ENCODE measurements at places on chromosomes 2 and 18. TPM values are rescaled to one million over a fixed set of nuclear protein-coding genes. Genes with fewer than 3 reads are reported as not detected.

- peak overlapping the region; percentile 87 for H3K4me3 ChIP-seq
- H3K36me3 ChIP-seq, result peaks cover 5% of the 10 kb centered on the region
- H3K27ac ChIP-seq, result no peak overlapping the region
Observed at GRCh38 chr18:76821356-76821874, 942 bp upstream of the ZNF236 start.

GRCh38 chr2:24577481-24577880 is 86.4 kb downstream of the NCOA1 start:
- H3K27me3 ChIP-seq, result no peaks in the 10 kb centered on the region
- no peak overlapping the region for H3K4me3 ChIP-seq
- peaks cover 39% of the 10 kb centered on the region for H3K4me1 ChIP-seq
- no peak overlapping the region for H3K27ac ChIP-seq
- DNase-seq, result no peak
- H3K36me3 ChIP-seq, result no peaks in the 10 kb centered on the region

GRCh38 chr2:42227491-42227890 is 58.3 kb downstream of the EML4 start:
- no peak for DNase-seq
- H3K27me3 ChIP-seq, result no peaks in the 10 kb centered on the region
- no peak overlapping the region for H3K4me3 ChIP-seq

DNA sequence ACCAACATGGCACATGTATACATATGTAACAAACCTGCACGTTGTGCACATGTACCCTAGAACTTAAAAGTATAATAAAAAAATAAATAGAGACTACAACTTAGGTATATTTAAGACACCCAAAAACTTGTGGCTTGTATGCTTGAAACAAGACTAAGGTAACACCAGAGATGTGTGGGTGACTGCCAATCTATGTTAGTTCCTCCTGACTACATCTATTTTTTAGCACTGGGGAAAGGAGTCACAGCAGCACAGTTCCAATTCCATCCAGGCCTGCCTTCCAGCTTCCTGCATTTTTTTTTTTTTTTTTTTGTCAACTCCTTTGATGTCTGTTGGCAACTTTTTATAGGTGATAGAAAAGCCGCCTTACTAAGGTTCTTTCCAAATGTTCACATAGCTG is 18.2 kb downstream of the C2orf69 start:
- peaks cover 41% of the 10 kb centered on the region for H3K36me3 ChIP-seq
- DNase-seq, result no peak
- peaks cover 27% of the 10 kb centered on the region for H3K4me1 ChIP-seq
- peak overlapping the region; percentile 51 for H3K27ac ChIP-seq
- H3K4me3 ChIP-seq, result no peak overlapping the region

DNA sequence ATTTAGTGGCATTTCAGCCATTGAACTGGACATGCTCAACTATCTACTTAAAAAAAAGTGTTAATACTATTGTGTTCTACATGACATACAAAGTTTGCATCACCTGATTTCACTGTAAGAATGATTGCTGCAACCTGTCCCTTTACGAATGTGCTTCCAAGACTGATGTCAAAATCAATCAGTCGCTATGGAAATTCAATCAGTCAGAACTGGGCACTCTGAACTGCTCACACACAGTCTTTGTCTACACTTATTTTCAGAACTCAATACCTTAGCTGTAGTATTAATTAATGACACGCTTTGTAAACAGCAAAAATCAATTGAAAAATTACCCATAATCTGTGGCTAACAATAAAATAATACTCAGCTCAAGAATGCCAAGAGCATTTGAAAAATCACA is 70.3 kb upstream of the KLHL29 start:
- no peaks in the 10 kb centered on the region for H3K4me1 ChIP-seq
- H3K27ac ChIP-seq, result no peak overlapping the region
- no peak overlapping the region for H3K4me3 ChIP-seq
- no peaks in the 10 kb centered on the region for H3K36me3 ChIP-seq
- no peak for DNase-seq

DNA sequence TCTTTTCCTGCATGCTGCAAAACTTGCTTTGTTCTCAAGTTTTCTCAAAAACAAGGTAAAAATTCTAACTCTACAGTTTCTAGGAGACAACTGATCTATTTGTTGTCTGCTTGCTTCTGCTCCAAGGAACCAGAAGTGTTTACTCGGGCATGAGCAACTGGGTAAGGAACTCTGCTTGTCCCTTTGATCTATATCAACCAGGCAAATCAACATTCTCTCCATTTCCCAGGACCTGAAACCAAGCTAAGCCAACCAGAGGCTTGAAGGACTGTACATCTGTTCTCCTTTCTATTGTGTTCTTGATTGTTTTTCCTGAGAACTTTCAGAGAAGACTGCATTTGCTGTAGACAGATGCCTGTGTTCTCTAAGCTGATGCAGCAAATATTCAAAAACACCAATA is 335.0 kb upstream of the KCNH7 start:
- H3K27me3 ChIP-seq, result peaks cover 49% of the 10 kb centered on the region
- no peaks in the 10 kb centered on the region for H3K36me3 ChIP-seq
- H3K27ac ChIP-seq, result no peak overlapping the region
- no peak for DNase-seq
- peaks cover 7% of the 10 kb centered on the region for H3K4me1 ChIP-seq

GRCh38 chr18:13447621-13448334 is 229.2 kb downstream of the LDLRAD4 start:
- DNase-seq, result no peak
- H3K4me1 ChIP-seq, result peaks cover 63% of the 10 kb centered on the region
- no peak overlapping the region for H3K4me3 ChIP-seq
- no peaks in the 10 kb centered on the region for H3K27me3 ChIP-seq
- no peaks in the 10 kb centered on the region for H3K36me3 ChIP-seq

DNA sequence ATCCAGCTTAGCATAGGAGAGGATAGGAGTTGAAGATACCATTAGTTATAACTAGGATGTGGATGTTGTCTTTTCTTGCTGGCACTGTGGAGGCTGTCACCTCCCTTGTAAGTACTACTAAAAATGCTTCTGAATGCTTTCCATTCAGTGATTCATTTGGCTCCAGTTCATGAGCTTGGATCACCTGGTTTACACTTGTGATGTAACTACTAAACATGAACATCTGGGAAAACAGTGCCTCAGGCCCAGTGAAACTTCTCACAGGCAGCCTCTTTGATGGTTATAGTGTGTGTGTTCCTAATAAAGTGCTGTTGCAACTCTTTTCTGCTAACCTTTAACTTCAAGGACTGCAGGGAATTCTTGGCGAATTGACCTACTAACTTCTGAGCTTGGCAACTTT is 13.0 kb upstream of the SLC9A2 start:
- no peak overlapping the region for H3K27ac ChIP-seq
- H3K36me3 ChIP-seq, result no peaks in the 10 kb centered on the region
- DNase-seq, result no peak

- no peak for DNase-seq
- H3K4me3 ChIP-seq, result no peak overlapping the region
- H3K36me3 ChIP-seq, result peaks cover 72% of the 10 kb centered on the region
- no peaks in the 10 kb centered on the region for H3K4me1 ChIP-seq
Observed at GRCh38 chr18:12345491-12346239, 31.4 kb downstream of the AFG3L2 start.

GRCh38 chr2:203959265-203959664 is 22.7 kb downstream of the ICOS start:
- no peak overlapping the region for H3K27ac ChIP-seq
- 0 out of 2 replicates have a peak, but pooled peaks cover 3% of the 10 kb centered on the region for H3K4me1 ChIP-seq
- H3K36me3 ChIP-seq, result no peaks in the 10 kb centered on the region
- DNase-seq, result no peak
- H3K4me3 ChIP-seq, result no peak overlapping the region

DNA sequence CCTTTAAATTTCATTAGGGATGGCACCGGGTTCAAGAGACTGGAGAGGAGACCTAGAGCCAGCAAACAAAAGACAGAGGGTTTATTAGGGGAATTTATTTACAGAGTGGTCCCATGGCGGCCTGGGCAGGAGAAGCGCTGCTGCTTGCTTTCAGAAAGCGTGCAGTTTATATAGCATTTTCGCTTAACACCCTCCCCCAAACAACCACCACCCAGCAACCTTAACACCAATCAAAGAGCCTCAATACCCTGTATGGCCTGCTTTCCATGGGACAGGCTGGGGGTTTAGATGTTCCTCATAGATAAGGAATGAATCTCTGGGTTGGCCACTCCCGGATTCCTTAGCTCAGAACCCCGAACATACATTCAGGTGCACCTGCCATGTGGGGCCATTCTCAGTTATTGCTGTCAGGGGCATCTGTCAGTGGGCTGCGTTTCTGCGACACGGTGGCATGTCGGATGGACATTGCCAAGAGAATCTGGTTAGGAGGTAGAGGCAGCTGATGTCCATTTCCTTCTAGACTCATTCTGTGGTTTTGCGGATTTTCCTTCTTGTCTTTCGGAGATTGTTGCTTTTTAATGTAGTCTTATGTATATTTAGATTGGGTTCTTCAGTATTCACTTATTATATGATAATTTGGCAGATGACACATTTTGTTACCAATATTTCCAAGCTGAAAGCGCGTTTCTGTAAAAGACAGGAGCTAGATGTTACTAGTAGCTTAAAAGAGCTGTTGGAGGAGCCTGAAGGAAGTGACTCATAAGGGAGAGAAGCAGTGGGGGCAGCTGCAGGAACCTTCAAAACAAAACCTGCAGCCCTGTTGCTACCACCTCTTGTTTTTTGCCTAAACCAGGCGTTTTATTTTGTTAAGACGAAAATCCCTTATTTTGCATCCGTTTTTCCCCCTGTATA is 7.2 kb downstream of the AGAP1 start:
- peaks cover 3% of the 10 kb centered on the region for H3K27me3 ChIP-seq
- H3K27ac ChIP-seq, result peak overlapping the region; percentile 94
- H3K4me3 ChIP-seq, result peak overlapping the region; percentile 48
- DNase-seq, result no peak
- peaks cover 85% of the 10 kb centered on the region for H3K4me1 ChIP-seq
- H3K36me3 ChIP-seq, result no peaks in the 10 kb centered on the region

DNA sequence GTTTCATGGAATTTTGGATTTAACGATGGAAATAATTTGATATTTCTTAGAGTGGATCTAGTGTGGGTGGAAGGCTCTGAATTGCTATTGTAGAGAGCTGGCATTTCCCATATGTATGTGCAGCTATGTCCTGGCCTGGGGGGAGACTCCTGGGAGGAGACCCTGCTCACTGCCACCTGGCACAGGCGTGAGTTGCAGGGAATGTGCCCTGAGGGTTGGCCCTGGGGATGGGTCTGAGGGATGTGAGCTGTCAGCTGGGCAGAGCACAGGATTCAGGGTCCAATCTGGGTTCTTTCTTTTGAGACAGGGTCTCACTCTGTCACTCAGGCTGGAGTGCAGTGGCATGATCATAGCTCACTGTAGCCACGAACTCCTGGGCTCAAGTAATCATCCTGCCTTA is 120.2 kb downstream of the CLIP4 start:
- H3K36me3 ChIP-seq, result no peaks in the 10 kb centered on the region
- no peaks in the 10 kb centered on the region for H3K4me1 ChIP-seq
- H3K27me3 ChIP-seq, result no peaks in the 10 kb centered on the region
- no peak for DNase-seq

- DNase-seq, result peak; percentile 63
- H3K27ac ChIP-seq, result no peak overlapping the region
- H3K4me3 ChIP-seq, result no peak overlapping the region
- H3K36me3 ChIP-seq, result no peaks in the 10 kb centered on the region
- H3K27me3 ChIP-seq, result no peaks in the 10 kb centered on the region
Observed at GRCh38 chr18:26482569-26482968, 65.8 kb downstream of the KCTD1 start.

DNA sequence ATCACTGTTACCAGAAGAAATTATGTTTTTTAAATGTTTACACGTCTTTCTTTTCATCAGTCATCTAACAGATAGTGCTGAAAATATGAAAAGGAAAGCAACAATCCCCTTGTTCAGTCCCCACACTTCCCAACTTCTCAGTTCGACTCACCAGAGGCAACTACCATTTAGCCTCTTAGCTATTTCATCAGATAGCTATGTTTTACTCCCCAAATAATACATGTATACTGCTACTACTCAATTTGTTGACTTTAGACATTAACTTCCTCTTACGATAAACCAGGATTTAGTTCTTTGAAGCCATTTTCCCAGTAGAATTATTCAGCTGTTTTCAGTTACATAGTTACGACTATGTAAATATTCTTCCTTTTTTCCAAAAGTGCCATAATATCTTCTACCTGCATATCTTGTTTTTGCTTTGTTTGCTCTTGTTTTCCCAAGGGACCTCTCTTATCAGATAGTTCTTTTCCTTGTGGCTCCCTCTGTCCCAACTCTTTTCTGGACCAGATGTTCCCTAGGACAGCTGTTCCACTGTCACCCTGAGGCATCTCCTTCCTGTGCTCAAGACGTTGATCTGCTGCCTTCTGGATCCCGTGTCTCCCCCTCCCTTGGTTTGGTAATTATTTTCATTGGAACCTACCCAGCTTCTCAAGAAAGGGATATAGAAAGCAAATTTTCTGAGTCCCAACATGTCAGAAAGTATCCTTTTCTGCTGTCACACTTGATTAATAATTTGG is 289.3 kb upstream of the TANK start:
- H3K27ac ChIP-seq, result no peak overlapping the region
- no peak overlapping the region for H3K4me3 ChIP-seq
- no peaks in the 10 kb centered on the region for H3K27me3 ChIP-seq
- no peak for DNase-seq

- no peak for DNase-seq
- no peaks in the 10 kb centered on the region for H3K4me1 ChIP-seq
- no peaks in the 10 kb centered on the region for H3K36me3 ChIP-seq
- H3K4me3 ChIP-seq, result no peak overlapping the region
- H3K27ac ChIP-seq, result no peak overlapping the region
Observed at GRCh38 chr2:225930687-225931086, 531.2 kb downstream of the NYAP2 start.

GRCh38 chr2:155080373-155080772 is 381.9 kb downstream of the KCNJ3 start:
- no peaks in the 10 kb centered on the region for H3K36me3 ChIP-seq
- no peaks in the 10 kb centered on the region for H3K27me3 ChIP-seq
- H3K27ac ChIP-seq, result no peak overlapping the region
- no peak overlapping the region for H3K4me3 ChIP-seq

- H3K27ac ChIP-seq, result no peak overlapping the region
- no peaks in the 10 kb centered on the region for H3K27me3 ChIP-seq
- peaks cover 59% of the 10 kb centered on the region for H3K4me1 ChIP-seq
- DNase-seq, result no peak
- no peak overlapping the region for H3K4me3 ChIP-seq
- H3K36me3 ChIP-seq, result peaks cover 28% of the 10 kb centered on the region
Observed at GRCh38 chr18:47909484-47909883, 21.0 kb downstream of the SMAD2 start.

The SLC5A6 gene
- total RNA-seq, result 80.8 TPM

The ASXL3 gene
- total RNA-seq, result 0.35 TPM

The PDE1A gene
- total RNA-seq, result 0.25 TPM

The SOX11 gene
- 24.8 TPM for total RNA-seq

The FAM237A gene
- total RNA-seq, result not detected
